PC-3 (cell line): ENCODE measurements at places on chromosomes 1 and 21.

- DNase-seq: no peak
Measured at GRCh38 chr1:153343811-153344717, 4.6 kb downstream of the PGLYRP4 start.

- DNase-seq: no peak
Measured at GRCh38 chr1:192435704-192436103, 118.9 kb downstream of the RGS21 start.

DNA sequence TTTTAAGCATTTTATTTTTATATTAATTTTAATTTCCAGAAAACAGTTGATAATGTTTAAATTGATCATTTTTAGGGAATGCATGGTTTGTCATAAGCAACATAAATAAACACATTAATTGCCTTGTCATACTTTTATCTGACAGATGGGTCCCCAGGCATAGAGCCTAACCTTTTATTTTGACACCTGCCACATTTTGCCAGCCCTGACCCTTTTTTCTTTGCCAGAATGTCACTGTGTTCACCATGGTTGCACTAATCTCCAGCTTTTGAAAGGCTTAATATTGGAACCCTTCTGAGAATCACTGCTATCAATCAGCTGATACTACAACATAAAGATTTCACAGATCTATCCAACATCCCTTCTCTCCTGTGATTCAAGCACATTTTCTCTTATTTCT, 56.0 kb upstream of the DPYD start:
- no peak for DNase-seq

- DNase-seq: no peak
Measured at GRCh38 chr1:81472387-81472786, 328.3 kb upstream of the ADGRL2 start.

DNA sequence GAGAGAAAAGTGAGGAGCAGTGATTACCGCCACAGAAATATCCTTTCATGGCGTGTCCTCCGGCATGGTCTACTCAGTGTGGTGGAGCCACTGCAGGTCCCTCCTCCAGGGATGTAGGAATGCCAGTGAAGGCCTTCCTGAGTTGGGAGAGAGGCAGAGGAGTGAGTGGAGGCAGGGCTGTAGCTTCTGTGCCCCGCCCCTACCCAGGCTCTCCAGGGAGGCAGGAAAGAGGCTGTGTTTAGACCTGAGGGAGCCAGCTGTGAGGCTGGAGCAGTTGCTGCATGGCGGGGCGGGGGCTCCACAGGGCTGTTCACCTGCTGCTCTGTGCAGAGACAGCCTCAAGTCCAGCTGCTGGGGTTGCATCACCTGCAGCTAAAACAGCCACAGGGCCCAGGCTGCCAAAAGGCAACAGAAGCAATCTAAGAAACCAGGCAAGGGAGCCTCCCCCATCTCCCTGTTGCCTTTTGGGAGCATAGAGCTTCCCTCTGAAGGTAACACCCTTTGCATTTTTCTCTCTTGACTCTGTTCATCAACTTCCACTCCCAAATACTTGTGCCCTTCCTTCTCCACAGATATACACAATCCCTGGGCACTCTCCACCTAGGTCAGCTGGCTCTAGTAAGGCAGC, 801 bp upstream of the ANXA9 start:
- peak; percentile 54 for DNase-seq

DNA sequence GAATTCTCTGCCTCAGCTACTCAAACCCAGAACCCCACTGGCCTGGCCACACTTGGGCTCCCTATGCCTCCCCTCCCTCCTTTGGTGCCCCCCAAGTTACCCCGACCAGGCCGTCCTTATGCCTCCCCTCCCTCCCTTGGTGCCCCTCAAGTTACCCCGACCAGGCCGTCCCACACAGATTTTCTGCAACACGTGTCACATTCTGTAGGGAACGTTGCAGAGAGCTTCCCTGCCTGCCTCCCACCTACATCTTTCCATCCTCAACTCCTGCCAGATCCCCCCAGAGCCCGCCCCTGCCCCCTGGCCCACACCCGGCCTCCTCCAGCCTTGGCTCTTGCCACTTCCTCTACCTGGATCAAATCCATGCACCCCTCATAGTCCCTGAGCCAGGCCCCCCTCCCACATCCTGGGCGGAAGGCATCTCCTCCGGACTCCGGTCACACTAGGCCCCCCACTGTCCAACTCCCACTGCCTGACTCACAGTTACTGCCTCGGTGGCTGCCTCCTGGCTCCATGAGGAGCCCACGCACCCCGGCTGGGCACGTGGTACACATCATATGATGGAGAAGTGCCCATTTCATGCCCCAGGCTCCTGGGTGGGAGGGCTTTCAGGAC, 41.2 kb downstream of the KCNAB2 start:
- no peak for DNase-seq

GRCh38 chr1:11842154-11843041, 5.2 kb downstream of the NPPA start:
- DNase-seq: no peak

DNA sequence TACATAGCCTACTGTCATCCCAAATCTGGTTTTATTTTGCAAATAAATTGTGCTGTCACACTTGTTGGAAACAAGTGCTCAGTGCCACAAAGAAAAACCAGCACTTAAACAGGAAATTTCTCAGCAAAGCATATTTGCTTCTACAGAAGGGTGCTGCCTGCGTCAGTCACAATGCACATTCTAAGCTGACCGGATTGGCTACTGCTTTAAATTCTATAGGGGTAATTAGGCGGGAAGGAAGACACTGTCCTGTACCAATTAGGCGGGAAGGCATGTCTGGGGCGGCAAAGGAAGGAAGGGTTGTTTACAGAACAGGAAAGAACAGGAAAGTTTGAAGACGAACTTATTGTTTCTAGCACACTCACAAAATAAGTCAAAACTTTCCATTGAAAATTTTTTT, 2.8 kb downstream of the IFI16 start:
- no peak for DNase-seq

DNA sequence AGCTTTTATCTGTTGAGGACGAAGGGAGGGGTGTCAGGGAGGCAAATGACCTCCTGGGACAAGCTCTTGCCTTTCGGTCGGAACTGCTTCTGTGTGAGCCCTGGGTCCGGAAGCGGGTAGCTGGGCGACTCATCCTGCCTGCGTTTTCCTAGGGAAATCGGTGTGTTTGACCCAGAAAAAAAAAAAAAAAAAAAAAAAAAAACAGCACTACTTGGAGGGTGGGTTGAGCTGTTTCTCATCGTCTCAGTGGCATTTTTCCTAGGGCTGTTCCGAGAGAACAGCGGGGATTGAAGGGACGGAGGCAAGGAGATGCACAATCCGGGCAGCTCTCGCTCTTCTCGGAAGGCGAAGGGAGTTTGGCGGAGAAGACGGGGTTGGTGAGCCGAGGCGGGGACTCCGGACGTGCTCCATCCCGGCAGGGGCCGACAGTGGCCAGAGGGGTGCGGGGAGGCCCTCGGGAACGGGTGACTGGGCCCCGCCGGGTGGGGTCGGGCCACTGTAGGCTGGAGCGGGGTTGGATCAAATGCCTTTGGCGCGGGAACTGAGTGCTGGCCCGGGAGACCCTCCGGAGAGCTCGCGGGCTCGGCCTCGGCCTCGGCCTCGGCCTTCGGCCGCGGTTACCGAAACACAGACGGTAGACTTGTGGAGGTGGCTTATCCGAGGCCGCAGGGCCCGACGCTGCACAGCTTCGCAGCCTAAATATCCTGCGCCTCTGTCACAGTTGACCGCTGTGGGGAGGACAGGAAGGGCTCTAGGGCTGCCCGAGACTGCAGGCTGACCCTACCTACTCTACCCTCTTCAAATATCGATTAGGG, 2.4 kb upstream of the BARHL2 start:
- no peak for DNase-seq
